Pulmonary artery endothelial cell (primary cell): ENCODE measurements at places on chromosomes 11 and 22. TPM values are rescaled to one million over a fixed set of nuclear protein-coding genes. Genes with fewer than 3 reads are reported as not detected.
A peak's percentile ranks its signal among the peaks of the same experiment; 100 is the strongest.

- no peak for DNase-seq
Measured at GRCh38 chr11:57597916-57598830, 688 bp downstream of the SERPING1 start.

DNA sequence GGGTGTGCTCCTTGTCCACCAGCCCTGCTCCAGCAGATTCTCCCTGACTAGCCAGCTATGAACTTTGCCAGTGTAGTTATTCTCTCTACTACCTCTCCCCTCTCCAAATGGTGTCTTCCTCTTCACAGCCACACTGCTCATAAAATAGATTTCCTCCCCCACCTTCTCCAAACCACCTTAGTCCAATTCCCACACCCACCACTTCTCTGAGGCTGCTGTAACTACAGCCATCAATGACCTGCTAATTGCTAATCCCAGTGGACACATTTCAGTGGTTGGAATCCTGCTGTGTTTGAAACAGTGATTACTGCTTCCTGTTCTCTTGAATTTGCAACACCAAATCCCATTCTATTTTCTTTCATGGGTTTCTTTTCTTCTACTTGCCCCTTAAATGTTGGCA is 23.4 kb downstream of the SYT9 start:
- no peak for DNase-seq

GRCh38 chr11:64971421-64972233 is at the start of gene MAJIN:
TSS of gene MAJIN (minus strand) at chr11:64972108. CDS start at chr11:64959405, 12,703 bp downstream.
- DNase-seq = peak; percentile 24

DNA sequence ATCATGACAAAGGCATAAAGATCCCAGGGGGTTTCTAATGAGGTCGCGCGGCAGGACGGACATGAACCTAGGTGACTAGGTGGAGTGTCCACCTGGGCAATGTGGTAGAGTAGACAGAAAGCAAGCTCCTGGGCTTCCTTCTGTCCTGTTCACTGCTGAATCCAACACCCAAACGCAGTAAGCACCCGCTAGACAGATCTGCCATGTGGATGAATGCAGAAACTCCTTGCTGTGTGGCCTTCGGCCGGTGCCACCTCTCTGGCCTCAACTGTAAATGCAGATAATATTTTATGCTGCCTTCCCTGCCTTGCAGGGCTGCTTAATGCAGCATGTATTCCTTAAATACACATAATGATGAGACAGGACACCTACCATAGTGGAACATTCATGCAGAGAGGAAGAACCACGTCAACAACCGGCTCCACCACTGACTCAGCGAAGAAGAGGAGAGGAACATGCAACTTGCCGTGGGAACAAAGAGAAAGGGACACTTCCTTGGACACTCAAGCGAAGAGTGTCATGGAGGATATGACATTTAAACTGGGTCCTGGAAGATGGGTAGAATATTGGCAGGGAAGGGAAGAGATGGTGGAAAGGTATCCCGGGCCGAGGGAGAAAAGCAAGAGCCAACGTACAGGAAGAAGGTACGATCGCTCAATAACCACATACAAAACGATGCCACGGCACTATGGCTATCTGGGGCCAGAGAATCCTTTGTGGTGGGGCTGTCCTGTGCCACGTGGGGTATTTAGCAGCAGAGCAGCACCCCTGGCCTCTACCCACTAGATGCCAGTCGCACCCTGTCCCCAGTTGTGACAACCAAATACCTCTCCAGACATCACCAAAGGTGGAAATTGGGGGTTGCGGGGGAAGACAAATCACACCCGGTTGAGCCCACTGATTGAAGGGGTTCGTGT is 30.8 kb downstream of the MYH9 start:
- DNase-seq = no peak

Gene CSTF3
- 34.2 and 39.3 TPM in 2 replicates for total RNA-seq

Gene CALCA
- total RNA-seq = not detected in 2 replicates

Gene GAB4
- not detected in 2 replicates for total RNA-seq
